ENCODE measurements at places on chromosomes 3 and 15.
A peak's percentile ranks its signal among the peaks of the same experiment; 100 is the strongest.

- peak; percentile 93 for DNase-seq
Observed at GRCh38 chr3:25567388-25567787, 97.3 kb downstream of the TOP2B start.

- no peak for DNase-seq
Observed at GRCh38 chr3:46365041-46365440, 5.7 kb upstream of the CCR5 start.

- DNase-seq, result no peak
Observed at GRCh38 chr15:101178479-101178878, 73.4 kb downstream of the CHSY1 start.

GRCh38 chr15:32656091-32656490 is 14.6 kb downstream of the SCG5 start:
- DNase-seq, result peak; percentile 30

- no peak for DNase-seq
Observed at GRCh38 chr3:18122264-18122663, 302.9 kb downstream of the SATB1 start.

- no peak for DNase-seq
Observed at GRCh38 chr15:98131924-98132323, 171.4 kb downstream of the ARRDC4 start.

- no peak for DNase-seq
Observed at GRCh38 chr3:109045271-109046040, 72.5 kb downstream of the MORC1 start.

- no peak for DNase-seq
Observed at GRCh38 chr15:70054884-70055387, 42.8 kb downstream of the TLE3 start.

DNA sequence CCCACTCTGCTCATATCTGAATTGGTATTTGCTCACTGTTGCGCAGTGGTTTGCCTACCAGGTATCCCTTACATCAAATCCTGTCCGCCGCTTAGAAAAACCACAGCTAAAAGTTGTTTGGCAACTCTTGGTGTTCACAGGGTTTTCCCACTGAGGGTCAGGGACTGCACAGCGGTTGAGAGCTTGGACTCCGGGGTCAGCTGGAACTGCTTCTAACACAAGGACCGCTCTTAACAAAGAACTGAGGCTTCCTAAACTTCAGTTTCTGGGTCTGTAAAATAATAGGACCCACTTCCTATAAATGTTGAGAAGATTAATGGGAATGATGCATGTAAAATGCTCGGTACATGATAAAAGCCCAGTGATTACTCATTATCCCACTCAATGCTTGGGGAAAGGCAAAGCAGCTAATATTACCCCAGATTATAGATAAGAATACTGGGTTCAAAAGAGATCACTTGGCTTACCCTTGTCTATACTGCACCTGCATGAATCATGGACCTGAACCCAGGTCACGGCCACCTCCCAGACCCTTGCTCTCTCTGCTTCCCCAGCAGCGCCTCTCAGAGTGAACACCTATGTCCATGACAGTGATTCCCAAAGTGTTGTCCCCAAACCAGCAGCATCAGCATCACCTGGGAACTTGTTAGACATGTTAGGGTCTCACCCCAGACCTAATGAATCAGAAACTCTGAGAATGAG is 36.1 kb downstream of the LIPC start:
- DNase-seq, result no peak

GRCh38 chr15:77057072-77057471 is 13.8 kb downstream of the TSPAN3 start:
- no peak for DNase-seq

GRCh38 chr15:100867433-100867832 is 12.2 kb upstream of the ALDH1A3 start:
- DNase-seq, result no peak
